Left renal cortex interstitium (tissue), 4 donors: ENCODE measurements at places on chromosomes 13 and 19.

DNA sequence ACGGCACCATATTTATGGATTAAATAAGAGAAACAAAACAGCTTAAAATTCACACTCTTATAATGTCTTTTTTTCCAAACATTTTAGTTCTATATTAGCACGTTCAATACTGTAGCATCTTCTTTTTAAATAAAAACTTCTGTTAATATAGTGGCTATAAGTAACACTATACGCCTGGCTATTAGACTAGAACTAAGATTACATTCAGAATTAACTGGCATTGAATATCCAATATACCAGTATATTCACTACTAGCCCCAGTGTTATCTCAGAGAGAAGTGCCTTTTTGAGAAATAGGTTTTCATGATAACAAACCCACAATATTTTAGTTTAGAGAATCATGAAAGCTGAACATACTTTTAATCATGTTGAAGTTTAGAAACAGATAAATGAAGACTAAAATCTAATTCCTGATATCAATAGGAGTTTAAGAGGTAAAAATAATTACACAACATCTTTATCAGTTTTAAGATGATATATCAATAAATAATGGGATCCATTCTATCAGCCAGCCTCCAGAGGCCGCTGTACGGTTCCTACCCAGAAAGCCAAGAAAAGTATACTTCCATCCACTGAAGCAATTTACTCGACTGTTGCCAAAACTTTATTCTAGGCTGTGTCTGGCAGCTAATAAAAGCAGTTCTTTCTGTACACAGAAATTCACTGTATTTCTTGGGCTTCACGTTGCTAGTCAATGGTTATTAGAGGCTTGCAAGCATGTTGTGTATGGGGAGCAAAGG lies 1113.4 kb upstream of the MIR17HG start:
- no peak for DNase-seq

DNA sequence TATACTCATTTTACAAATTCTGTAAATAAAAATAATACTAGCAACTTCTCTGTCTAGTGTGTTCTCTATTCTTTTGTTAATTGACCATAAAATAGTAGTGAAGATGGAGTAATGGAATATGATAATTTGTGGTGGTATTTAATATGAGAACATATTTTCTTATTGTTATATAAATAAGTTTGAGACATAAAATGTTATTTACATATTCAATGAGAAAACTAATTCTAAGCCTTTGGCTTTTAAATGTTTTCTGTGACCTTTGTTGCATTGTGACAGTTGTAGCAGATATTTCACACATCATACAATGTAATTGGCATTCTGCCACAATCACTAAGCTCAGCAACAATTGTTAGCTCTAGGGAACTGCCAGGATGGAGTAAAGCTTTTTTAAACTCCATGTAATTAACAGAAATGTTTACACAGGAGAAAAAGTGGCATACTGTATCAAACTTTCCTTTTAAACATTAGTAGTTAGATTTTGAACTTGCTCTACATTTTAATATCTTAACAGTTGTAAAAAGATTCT lies 562.1 kb upstream of the PCDH9 start:
- DNase-seq, result no peak

- no peak for DNase-seq
Measured at GRCh38 chr19:33905473-33905936, 108.8 kb downstream of the KCTD15 start.

GRCh38 chr13:46313432-46314257 lies 73.4 kb downstream of the RUBCNL start:
- no peak for DNase-seq

DNA sequence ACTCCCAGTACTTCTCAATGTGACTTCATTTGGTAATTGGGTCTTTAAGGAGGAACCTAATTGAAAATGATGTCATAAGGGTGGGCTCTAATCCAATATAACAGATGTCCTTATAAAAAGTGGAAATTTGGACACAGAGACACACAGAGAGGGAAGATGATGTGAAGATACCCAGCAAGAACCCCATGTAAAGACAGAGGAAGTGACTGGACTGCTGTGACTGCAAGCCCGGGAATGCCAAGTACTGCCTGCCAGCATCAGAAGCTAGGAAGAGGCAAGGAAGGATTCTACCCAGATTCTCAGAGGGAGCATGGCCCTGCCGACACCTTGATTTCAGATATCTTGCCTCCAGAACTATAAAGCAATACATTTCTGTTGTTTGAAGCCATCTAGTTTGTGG lies 239.3 kb downstream of the KCTD12 start:
- no peak for DNase-seq

DNA sequence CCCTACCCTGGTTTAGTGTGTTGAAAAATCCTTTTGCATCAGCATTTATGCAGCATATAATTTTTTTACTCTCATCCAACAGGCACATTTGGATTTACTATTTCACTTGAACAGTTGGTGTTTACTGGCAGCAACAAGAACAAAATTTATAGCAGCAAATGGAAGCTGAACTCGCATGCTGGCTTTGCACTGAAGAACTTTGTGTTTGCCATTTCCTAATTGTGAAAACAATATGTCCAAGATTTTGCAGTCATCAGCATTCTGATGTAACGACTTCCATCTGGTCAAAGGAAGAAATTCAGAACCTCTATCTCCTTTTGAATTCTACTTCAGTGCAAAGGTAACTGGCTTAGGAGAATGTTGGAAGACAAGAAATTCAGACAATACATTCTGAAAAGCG lies 131.0 kb downstream of the DLEU7 start:
- no peak for DNase-seq
